Endothelial cell of umbilical vein (primary cell): ENCODE measurements at places on chromosomes 2 and 18. TPM values are rescaled to one million over a fixed set of nuclear protein-coding genes. Genes with fewer than 3 reads are reported as not detected.

GRCh38 chr2:230085201-230085600 lies 16.5 kb upstream of the SLC16A14 start:
- no peak for DNase-seq

Gene RAPH1
- total RNA-seq: 56.9 and 59.5 TPM in 2 replicates

DNA sequence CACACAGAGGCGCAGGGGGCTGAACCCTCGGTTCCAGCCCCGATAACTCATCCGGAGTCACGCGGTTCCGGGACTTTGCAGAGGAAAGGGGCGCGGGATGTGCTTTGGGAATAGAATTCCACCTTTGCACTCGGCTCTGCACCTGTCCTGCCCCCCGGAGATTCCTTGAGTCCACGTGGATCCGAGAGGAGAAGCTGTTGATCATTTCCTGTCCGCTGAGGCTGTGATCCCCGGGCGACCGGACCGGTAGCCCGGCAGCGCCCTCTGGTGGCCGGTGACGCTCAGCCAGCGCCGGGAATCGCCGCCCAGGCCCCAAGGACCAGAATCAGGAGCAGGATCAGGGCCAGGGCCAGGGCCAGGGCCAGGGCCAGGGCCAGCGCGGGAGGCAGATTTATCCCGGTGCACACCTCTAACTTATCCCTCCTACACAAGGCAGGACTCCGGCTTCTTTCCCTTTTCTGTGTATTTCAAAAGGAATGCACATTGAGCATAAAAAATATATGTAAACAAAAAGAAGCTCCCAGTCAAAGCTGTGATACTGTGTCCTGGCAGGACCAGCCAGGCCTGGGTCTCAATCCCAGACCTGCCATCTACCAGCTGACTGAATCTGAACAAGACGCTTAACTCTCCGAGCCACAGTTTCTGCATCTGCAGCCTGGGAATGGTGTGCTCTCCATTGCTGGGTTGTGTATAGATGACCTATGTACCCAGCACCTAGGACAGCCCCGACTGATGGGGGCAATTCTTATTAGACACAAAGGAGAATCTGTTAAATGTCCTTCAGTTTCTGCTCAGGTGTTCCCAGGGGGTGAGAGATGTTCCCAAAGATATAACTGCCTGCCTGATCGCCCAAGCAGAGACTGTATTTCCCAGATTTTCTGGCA lies 8.5 kb upstream of the SPATA3 start:
- DNase-seq: peak; percentile 56

Gene DSEL
- total RNA-seq: 4.5 TPM in 2 replicates

GRCh38 chr2:241200822-241201395 lies 12.4 kb downstream of the ANO7 start:
- DNase-seq: no peak

Gene SERPINB3
- not detected in 2 replicates for total RNA-seq

- peak; percentile 84 for DNase-seq
Observed at GRCh38 chr2:68849579-68850030, 21.6 kb downstream of the BMP10 start.

- DNase-seq: no peak
Observed at GRCh38 chr2:46377101-46377581, 79.9 kb downstream of the EPAS1 start.

GRCh38 chr2:214127571-214127970 lies 283.3 kb upstream of the VWC2L start:
- DNase-seq: no peak

- no peak for DNase-seq
Observed at GRCh38 chr2:21800356-21800755, 676.6 kb downstream of the TDRD15 start.

DNA sequence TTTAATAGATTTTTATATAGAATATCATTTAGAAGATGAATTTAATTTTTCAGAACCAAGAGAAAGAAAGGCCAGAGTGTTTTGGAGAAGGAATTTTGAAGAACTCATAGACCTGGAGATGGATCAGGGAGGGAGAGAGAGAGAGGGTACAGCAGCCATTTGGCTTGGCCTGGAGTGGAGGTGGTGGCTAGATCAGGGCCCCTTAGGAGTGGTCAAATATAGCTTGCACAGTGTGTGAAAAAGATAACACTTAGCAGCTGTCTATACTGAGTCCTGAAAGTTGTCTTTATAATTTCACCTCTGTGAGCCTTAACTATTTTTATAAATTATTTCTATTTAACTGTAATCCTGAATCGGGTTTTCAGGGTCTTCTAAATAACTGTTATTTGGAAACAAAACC lies 38.8 kb upstream of the ACYP2 start:
- no peak for DNase-seq

GRCh38 chr2:237452861-237453260 lies 34.2 kb upstream of the MLPH start:
- no peak for DNase-seq

DNA sequence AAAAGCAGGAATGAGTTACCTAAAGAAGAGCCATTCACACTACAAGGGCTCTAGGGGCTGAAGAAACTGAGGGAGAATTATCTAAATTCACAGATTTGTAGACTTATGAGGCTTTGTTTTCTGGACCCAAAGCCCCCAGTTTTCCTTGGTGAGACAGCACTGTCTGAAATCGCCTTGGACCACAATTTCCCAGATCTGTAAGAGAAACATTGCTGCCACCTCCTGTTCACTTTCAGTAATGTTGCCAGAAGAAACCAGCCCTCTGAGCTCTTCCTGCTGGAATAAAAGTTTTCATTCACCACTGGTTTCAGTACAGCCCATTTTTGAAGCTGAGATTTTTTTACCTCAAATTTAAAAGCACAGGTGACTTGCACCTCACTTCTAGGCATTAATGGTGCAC lies 169.2 kb downstream of the CDH20 start:
- DNase-seq: peak; percentile 65

Gene TTR
- not detected in 2 replicates for total RNA-seq

Gene BCL11A
- 0.88 and 0.92 TPM in 2 replicates for total RNA-seq

Gene FRZB
- total RNA-seq: 0.09 TPM in 1 of 2 replicates, not detected in the other

Gene AQP12A
- total RNA-seq: not detected in 2 replicates

Gene AGXT
- not detected in 2 replicates for total RNA-seq
